ENCODE measurements at places on chromosomes 4 and X.

DNA sequence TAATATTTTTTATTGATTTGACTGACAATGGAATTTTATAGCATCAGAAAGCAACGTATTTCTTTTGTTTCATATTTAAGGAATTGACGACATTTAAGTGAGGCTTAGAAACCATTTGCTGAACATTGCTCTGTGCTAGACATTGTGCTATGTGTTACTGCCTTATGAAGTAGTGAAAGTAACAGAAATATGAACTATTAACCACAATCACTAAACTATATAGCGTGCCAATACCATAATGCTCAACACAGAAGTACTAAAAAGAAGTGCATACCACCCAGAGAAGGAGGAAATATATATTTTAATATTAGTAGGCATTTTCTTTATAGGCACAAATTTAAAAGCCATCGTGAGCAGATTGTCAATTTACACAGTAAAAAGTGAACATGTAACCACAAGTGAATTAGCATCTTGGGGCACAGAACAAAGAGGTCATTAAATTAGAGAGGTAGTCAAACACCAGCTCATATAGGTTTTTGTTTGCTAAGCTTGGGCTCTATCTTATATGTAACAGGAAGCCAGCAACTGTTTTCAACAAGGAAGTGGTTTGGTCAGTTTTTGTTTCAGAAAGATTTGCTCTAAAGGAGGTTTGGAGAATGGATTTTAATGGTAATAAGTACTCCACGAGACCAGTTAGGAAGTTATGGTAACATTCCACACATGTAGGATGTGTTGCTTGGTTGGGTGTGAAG is 270.7 kb downstream of the GRXCR1 start:
- no peak for DNase-seq

DNA sequence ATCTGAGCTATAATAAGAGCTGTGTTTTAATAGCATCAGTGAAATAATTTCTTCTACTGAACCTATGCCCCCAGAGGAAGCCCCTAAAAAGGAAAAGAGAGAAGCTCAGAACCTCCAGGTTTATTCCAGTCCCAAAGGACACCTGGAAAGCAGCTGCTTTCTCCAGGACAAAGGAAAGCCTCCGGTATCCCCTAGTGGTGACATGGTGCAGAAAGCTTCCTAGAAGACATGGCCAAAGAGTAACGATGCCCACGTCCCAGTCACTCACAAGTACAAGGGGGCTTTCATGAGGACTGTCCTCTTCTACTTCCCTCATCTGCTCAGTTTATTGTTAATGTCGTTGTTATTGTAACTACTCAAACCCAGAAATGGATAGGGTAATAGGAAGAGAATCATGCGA is 343.9 kb downstream of the UNC5C start:
- no peak for DNase-seq

GRCh38 chr4:20253735-20254409 is 2.2 kb downstream of the SLIT2 start:
- DNase-seq = no peak

DNA sequence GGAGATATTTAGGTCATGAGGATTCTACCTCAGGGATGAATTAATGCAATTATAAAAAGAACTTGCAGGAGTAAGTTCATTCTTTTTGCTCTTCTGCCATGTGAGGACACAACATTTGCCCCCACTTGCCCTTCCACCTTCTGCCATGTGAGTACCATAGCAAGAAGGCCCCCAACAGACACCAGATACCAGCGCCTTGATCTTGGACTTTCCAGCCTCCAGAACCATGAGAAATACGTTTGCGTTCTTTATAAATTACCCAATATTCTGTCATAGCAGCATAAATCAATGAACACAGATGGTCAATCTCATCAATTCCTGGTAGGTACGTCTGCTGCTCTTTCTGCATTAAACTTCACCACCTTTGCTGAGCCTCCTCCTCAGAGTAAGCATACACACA is 5.7 kb upstream of the SEPSECS start:
- no peak for DNase-seq

- DNase-seq = no peak
Measured at GRCh38 chr4:55411621-55412020, 15.9 kb downstream of the TMEM165 start.

DNA sequence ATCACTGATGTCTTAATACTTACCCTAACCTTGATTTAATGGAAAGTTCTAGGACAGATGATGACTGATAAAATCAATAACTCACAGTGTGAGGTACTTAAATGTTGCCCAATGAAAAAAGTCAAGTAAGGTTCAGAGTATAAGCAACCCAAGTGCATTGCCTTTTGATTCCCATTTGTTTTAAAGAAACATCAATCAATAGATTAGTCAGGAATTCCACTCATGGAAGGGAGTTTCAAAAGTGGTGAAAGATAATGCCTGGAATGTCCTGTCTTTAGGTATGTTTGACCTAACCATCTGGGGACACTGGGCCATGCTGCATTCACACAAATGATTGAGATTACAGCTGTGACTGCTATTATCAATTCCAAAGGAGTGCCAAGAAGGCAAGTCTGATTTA is 259.7 kb downstream of the PPARGC1A start:
- DNase-seq = no peak

DNA sequence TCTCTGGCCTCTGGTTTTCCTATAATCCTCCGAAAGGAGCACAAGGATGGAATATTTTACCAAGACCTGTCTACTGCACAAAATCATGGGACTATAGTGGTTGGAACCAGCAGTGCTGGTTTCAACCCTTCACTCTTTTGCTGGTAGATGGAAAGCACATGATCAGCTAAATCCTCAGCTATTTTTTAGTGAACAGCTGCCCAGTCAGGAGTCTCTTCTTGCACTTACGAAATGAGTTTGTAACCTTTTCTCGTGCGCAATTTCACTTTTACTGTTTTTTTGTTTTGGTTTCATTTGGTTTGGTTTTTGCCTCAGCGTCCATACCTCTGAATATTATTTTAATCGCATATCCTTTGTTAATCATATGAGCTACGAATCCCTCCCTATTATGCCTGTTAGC is 418.5 kb upstream of the CPEB2 start:
- DNase-seq = no peak

- DNase-seq = no peak
Measured at GRCh38 chrX:19440713-19441112, 74.6 kb downstream of the MAP3K15 start.

Data from stimulated activated CD4-positive, alpha-beta T cell treated with anti-CD3 and anti-CD28 coated beads, TNF-alpha, amount 100 ng/mL, for 1 hour (primary cell).